ENCODE measurements at places on chromosomes 3 and 15. TPM values are rescaled to one million over a fixed set of nuclear protein-coding genes. Genes with fewer than 3 reads are reported as not detected.

- no peak overlapping the region for H3K4me3 ChIP-seq
- H3K27ac ChIP-seq = no peak overlapping the region
- H3K27me3 ChIP-seq = no peaks in the 10 kb centered on the region
- no peaks in the 10 kb centered on the region for H3K36me3 ChIP-seq
These were observed 16.4 kb downstream of the C3orf18 start for GRCh38 chr3:50551054-50551659.

GRCh38 chr3:10945683-10946287 lies 46.8 kb upstream of the SLC6A1 start:
- no peak overlapping the region for H3K27ac ChIP-seq
- H3K27me3 ChIP-seq = no peaks in the 10 kb centered on the region
- no peak overlapping the region for H3K4me3 ChIP-seq

- H3K27me3 ChIP-seq = no peaks in the 10 kb centered on the region
- no peaks in the 10 kb centered on the region for H3K36me3 ChIP-seq
- H3K4me1 ChIP-seq = no peaks in the 10 kb centered on the region
- DNase-seq = no peak
- no peak overlapping the region for H3K4me3 ChIP-seq
These were observed 479.0 kb downstream of the AGBL1 start for GRCh38 chr15:86558686-86559085.

GRCh38 chr15:31457631-31458526 lies 131.2 kb downstream of the KLF13 start:
- H3K36me3 ChIP-seq = no peaks in the 10 kb centered on the region
- no peak overlapping the region for H3K4me3 ChIP-seq
- H3K27ac ChIP-seq = no peak overlapping the region
- H3K4me1 ChIP-seq = no peaks in the 10 kb centered on the region

- no peaks in the 10 kb centered on the region for H3K36me3 ChIP-seq
- H3K4me3 ChIP-seq = no peak overlapping the region
- H3K27ac ChIP-seq = no peak overlapping the region
- H3K27me3 ChIP-seq = no peaks in the 10 kb centered on the region
These were observed 60.0 kb upstream of the IL12A start for GRCh38 chr3:159928666-159929065.

- no peaks in the 10 kb centered on the region for H3K27me3 ChIP-seq
- no peak for DNase-seq
- no peak overlapping the region for H3K4me3 ChIP-seq
- H3K36me3 ChIP-seq = no peaks in the 10 kb centered on the region
- no peak overlapping the region for H3K27ac ChIP-seq
These were observed 107.8 kb upstream of the CNTN3 start for GRCh38 chr3:74722211-74722610.

DNA sequence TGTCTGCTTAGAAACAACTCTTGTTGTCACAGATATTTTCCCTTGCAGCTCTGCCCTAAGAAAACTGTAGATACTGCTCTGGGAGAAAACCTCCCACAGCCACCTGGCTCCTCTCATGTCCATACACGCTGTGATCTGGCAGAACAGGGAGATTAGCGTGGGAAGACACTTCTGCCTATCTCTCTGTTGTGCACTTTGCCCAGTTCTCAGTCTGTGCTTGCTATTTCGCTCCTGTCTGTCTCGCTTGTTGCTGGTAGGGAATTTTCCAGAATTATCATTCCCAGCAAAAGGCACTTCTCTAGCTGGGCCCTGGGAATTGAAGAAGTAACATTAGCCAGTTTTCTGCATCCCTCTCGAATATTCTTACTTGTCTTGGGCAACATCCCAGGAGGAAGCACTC lies 8.1 kb upstream of the GATM start:
- DNase-seq = no peak
- H3K27ac ChIP-seq = peak overlapping the region; percentile 33
- no peak overlapping the region for H3K4me3 ChIP-seq
- H3K36me3 ChIP-seq = no peaks in the 10 kb centered on the region

DNA sequence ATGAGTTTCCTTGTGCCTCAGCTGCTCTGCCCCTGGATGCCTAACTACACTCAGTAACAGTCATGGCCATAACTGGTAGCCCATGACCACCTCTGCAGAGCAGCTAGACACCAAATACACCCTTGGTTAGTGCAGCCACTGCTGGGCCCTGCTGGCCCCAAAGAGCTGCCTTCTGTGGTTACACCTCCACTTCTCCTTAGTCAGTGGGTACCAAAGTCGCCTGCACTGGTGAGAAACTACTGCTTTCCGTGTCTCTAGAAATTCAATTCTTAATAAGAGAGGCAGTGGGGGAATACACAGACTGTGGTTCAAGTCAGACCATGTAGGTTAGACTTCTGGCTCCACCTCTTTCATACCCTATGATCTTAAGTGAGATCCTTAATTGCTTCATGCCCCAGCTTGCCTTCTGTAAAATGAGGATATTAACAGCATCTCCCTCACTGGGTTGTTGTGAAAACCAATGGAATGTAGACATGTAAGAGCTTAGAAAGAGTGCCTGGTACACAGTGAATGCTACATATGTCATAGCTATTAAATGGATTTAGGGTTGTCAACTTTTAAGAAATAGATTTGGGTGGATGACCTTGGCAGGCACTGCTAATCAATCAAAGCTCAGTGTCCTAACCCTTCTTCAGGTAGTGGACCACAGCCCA lies 18.2 kb downstream of the HEG1 start:
- no peak overlapping the region for H3K4me3 ChIP-seq
- no peak overlapping the region for H3K27ac ChIP-seq
- no peaks in the 10 kb centered on the region for H3K36me3 ChIP-seq
- peaks cover 4% of the 10 kb centered on the region for H3K4me1 ChIP-seq
- no peak for DNase-seq

DNA sequence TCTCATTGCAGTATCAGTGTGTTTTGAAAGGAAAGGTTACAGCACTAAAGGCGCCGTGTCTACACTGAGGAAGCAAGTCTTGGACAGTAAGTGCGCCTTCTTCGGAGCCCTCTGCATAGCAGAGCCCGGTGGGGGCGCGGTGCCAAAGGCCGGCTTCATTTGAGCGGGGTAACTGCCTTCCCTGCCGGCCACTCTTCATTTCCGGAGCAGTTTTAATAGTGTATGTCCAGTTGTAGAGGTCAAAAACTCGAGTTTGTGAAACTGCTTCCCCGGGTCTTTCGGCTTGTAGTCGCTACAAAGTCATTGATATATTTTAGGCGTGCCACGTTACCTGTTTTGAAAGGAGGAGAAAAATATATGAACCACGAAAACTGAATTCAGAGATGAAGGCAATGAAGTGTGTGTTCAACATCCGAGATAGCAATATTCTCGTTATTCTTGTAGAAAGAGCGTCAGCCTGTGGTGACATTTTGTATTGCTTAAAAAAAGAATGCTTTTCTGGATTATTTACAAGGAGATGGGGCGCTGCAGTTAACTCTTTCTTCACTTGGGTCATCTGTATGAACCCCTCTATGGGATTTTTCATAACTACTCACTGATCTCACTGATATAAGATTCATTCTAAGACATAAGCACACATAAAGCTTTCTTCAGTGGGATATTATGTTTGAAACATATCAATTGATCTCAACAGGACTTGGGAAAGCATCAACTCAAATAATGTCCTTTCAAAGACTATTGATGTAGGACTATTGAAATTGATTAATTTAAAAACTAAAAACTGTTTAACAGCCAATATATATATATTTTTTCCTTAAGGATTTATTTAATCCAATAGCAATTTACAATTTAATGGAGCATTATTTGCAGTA lies 3.0 kb downstream of the ALCAM start:
- H3K4me3 ChIP-seq = peak overlapping the region; percentile 55
- no peaks in the 10 kb centered on the region for H3K27me3 ChIP-seq
- peaks cover 26% of the 10 kb centered on the region for H3K4me1 ChIP-seq
- DNase-seq = peak; percentile 78
- H3K36me3 ChIP-seq = no peaks in the 10 kb centered on the region

DNA sequence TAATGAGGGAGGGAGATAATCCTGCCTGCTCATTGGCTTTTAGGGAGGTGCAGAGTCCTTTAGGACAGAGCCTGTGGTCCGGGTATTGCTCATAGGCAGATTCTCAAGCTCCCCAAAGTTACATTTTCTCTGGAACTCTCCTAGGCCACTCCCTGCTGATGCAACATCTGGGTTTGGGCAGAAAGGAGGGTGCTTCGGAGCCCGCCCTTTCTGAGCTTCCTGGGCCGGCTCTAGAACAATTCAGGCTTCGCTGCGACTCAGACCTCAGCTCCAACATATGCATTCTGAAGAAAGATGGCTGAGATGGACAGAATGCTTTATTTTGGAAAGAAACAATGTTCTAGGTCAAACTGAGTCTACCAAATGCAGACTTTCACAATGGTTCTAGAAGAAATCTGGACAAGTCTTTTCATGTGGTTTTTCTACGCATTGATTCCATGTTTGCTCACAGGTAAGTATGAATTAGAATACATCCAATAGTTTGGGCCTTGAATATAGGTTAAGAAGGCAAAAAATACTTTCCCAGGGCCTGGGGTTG lies at the start of gene IL20RB:
IL20RB (plus strand) TSS at position 233 of the 538 bp plus-strand sequence; CDS start at position 364, 131 bp downstream.
- no peaks in the 10 kb centered on the region for H3K36me3 ChIP-seq
- no peaks in the 10 kb centered on the region for H3K4me1 ChIP-seq
- H3K27ac ChIP-seq = no peak within 1 kb of the TSS
- H3K27me3 ChIP-seq = no peaks in the 10 kb centered on the region

DNA sequence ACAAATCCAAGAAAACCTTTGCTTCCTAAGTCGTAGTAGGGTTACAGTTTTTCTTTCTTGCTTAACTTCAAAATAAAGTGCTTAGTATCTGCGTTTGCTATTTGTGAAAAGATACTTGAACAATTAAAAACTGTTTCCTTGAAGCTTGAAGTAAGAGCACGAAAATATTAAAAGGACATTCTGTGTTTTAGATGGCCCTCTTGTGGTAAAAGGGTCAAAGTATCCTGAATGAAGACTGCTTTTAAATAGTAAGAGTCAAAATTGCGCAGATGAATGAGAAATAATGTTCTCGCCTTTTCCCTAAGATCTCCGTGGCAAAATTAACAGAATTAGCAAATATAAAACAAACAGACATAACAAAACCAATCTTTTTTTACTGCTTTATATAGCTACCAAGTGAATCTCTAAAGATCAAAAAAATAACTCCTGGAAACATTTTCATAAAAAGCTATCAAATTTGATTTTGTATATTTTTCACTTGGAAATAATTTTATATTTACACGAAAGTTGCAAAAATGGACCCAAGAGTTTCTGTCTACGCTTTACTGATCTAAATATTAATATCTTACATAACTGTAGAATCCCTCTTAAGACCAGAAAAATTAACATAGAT lies 175.4 kb downstream of the MBNL1 start:
- peaks cover 8% of the 10 kb centered on the region for H3K36me3 ChIP-seq

GRCh38 chr3:136913168-136913567 lies 44.6 kb upstream of the IL20RB start:
- no peak for DNase-seq
- no peaks in the 10 kb centered on the region for H3K27me3 ChIP-seq
- peaks cover 4% of the 10 kb centered on the region for H3K4me1 ChIP-seq
- H3K4me3 ChIP-seq = no peak overlapping the region
- no peak overlapping the region for H3K27ac ChIP-seq

GRCh38 chr15:76982756-76983155 lies 12.2 kb upstream of the PSTPIP1 start:
- no peaks in the 10 kb centered on the region for H3K4me1 ChIP-seq
- H3K27me3 ChIP-seq = no peaks in the 10 kb centered on the region
- H3K36me3 ChIP-seq = no peaks in the 10 kb centered on the region
- H3K27ac ChIP-seq = no peak overlapping the region
- no peak overlapping the region for H3K4me3 ChIP-seq
- DNase-seq = no peak

- no peaks in the 10 kb centered on the region for H3K4me1 ChIP-seq
- no peak overlapping the region for H3K4me3 ChIP-seq
- no peak overlapping the region for H3K27ac ChIP-seq
- no peak for DNase-seq
These were observed 110.9 kb downstream of the EDEM1 start for GRCh38 chr3:5298453-5298852.

DNA sequence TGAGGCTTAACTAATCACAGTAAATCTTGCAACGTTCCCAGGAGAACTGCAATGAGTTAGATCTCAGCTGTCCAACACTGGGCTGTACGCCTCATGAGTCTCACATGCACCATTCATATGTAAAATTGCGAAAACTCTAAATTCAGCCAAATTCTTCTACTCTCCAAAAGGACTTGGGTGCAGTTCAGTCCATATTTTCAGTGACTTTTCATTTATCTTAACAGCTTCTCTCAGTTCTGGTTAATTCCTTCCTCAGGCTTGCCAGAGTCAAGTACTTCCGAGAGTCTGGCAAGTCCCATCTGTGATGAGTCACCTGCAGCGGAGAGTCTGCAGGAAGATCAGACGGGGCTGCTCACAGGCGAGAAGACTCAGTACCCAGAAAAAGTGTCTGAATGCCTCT lies 11.5 kb downstream of the CCDC80 start:
- no peaks in the 10 kb centered on the region for H3K4me1 ChIP-seq
- no peaks in the 10 kb centered on the region for H3K27me3 ChIP-seq
- no peak overlapping the region for H3K27ac ChIP-seq
- no peak overlapping the region for H3K4me3 ChIP-seq
- DNase-seq = no peak

GRCh38 chr15:95624100-95624499 lies 706.4 kb upstream of the NR2F2 start:
- H3K36me3 ChIP-seq = no peaks in the 10 kb centered on the region
- no peaks in the 10 kb centered on the region for H3K4me1 ChIP-seq
- H3K27me3 ChIP-seq = no peaks in the 10 kb centered on the region

GRCh38 chr15:78162038-78162437 lies 12.9 kb downstream of the IDH3A start:
- no peak overlapping the region for H3K4me3 ChIP-seq
- no peak overlapping the region for H3K27ac ChIP-seq
- DNase-seq = no peak
- H3K36me3 ChIP-seq = peaks cover 60% of the 10 kb centered on the region

DNA sequence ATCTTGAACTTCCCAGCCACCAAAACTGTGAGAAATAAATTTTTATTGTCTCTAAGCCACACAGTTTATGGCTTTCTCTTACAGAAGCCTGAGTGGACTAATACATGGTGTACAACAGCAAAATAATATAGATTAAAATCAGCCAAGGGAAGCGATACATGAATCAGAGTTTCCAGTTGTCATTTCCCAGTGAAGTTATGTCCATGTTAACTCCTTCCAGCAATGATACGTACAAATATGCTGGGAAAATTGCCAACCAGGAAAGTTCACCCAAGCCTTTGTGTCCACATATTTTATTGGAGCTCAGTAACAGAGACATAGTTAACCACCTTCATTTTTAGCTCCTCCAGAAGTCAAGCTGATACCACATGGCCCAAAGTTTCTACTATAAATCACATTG lies 280.9 kb upstream of the KCNMB2 start:
- no peak overlapping the region for H3K27ac ChIP-seq
- no peaks in the 10 kb centered on the region for H3K4me1 ChIP-seq
- H3K27me3 ChIP-seq = peaks cover 3% of the 10 kb centered on the region
- H3K4me3 ChIP-seq = no peak overlapping the region
- no peaks in the 10 kb centered on the region for H3K36me3 ChIP-seq

GRCh38 chr15:85559530-85559929 lies 179.1 kb downstream of the AKAP13 start:
- no peak overlapping the region for H3K4me3 ChIP-seq
- H3K27ac ChIP-seq = no peak overlapping the region
- DNase-seq = no peak
- H3K4me1 ChIP-seq = peaks cover 17% of the 10 kb centered on the region
- no peaks in the 10 kb centered on the region for H3K36me3 ChIP-seq

Gene MESP1
- total RNA-seq = 2.0 TPM

Gene LSAMP
- total RNA-seq = 5.3 TPM

Gene ASB14
- total RNA-seq = not detected

Gene RNF111
- 13.6 TPM for total RNA-seq

Gene RPUSD2
- 4.3 TPM for total RNA-seq

Gene C2CD4A
- total RNA-seq = 1.5 TPM

Gene TP63
- total RNA-seq = 0.03 TPM

Gene KIF7
- 0.43 TPM for total RNA-seq

Gene NRROS
- total RNA-seq = 0.37 TPM

Gene KBTBD12
- total RNA-seq = 1.2 TPM

Gene ZIC1
- total RNA-seq = not detected

Gene ZIC4
- not detected for total RNA-seq

Gene TMEM158
- 1.3 TPM for total RNA-seq

Gene GP9
- not detected for total RNA-seq

Gene KLHL40
- total RNA-seq = not detected

Gene DNASE1L3
- total RNA-seq = not detected

Measured in pancreas (tissue), 10 donors.